NCI-H69 (cell line): ENCODE measurements at places on chromosomes 7 and 10.

DNA sequence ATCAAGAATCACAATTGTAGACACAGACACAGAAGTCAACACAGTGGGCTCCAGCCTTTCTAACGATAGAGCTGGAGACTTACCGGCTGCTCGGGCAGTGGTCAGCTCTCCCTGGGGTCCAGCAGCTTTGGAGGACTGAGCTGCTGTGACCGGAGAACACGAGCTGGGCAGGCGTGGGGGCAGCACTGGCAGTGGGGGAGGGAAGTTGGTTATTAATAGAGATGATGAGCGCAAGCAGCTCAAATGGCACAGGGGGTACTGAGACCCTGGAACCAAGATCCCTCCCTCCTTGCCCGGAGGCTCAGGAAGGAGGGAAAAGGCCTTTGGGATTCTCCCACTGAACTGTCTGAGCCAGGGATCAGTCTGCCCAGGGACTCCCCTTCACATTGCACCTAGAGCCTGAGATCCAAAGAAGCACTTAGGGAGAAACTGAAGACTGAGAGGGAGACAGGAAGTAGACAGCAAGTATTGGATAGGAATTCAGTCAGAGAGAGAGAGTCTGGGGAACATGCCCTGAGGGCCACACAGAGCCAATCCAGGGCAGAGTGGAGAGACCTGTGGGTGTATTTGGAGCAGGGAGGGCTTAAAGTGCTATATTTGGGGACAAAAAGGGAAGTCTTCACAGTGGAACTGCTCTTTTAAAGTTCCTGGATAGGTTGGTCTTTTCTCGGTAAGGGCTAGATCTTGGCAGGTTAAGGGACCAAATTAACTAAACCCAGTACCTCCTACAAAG lies at the start of gene MYOZ1:
Gene MYOZ1 (minus strand): TSS at position 147 of the 733 bp plus-strand sequence. CDS start 1,457 bp downstream, outside the sequence.
- DNase-seq = peak; percentile 16

GRCh38 chr7:12111422-12112405 lies 99.4 kb upstream of the TMEM106B start:
- peak; percentile 94 for DNase-seq

- no peak for DNase-seq
Observed at GRCh38 chr7:29412912-29413311, 150.7 kb upstream of the PRR15 start.

- no peak for DNase-seq
Observed at GRCh38 chr10:126006264-126006663, 109.9 kb downstream of the FANK1 start.

DNA sequence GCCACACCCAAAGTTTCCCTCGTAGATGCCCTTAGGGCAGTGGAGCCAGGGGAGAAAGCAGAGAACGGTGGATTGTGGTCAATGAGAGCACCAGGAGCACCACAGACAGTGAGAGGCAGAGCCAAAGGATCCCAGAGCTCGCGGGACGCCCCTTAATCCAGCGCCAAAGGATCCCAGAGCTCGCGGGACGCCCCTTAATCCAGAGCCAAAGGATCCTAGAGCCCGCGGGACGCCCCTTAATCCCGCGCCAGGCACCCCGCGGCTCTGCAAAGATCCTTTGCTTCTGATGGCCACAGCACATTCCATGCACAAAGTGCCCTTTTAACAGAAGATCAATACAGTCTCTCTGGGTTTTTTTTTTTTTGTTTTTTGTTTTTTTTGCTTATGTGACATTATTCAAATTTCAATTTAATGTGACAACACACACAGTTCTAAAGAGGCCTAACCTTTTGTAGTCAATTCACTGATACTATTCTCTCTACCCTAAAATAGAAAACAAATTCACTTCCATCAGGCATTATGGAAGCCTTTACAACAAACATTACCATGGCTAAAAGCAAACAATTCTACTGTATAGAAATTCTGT lies 52.9 kb upstream of the NCAPG2 start:
- DNase-seq = no peak

DNA sequence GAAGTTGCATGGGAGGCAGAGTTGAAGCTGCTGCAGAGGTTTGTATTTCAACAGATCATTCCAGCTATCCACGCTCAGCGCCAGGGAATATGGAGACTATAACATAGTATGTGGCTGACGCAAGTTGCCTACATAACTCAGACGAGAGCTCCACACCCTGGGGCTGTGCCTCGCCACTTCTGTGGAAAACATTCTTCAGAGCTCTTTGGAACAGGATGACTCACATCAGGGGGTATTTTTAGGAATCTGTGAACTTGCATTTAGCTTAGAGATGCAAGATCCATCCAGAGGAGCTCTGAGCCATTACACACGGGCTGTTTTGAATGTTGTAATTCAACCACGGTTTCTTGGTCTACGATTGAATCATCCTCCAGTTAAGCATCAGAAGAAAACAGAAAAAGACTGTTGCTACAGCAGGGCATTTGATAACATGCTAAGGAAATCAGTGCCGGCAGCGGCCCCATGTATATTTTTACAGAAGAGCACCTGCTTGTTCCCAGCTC lies 481.5 kb upstream of the AKR1E2 start:
- no peak for DNase-seq

DNA sequence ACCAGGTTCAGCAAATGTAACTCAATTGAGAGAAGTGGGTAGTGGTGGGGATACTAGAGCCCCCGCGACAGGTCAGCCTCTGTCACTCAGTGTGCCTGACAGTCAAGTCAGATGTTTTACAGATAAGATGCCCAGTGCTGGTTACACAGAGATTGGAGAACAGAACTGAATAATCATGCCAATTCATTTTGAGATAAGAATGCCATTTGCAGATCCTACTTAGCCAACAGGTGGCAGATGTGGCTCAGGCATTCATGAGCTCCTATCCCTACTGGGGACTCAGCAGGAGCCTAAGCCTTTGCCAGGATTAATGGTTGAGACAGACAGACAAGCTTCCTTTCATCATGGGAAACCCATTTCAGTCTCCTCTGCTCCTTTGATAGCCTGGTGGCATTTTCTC lies 137.8 kb downstream of the MAPK8 start:
- peak; percentile 89 for DNase-seq

DNA sequence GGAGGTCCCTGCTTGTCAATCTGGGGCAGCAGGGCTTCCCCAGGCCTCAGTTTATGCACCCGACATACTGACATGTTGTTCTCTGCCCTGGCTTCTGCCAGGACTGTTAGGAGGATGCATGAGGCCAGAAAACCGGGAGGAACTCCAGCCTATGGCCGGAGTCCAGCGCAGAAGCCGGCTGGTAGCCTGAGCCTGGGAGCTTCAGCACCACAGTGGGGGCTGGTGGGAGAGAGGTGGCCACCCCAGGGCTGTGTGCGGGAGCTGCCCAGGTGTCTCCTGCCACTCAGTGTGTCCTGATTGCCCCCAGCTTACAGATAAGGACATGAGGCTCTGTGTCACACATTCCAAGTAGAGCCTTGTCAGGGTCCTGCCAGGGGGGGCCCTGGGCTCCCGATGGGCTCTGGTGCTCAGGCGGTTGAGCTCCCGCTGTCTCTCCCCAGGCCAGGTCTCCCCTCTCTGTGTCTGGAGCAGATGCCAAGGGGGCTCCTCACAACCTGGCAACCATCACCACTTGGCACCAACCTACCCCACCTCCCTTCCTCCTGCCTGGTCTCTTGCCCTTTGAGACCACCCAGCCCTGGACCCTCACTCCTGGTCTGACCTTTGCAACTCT lies 32.3 kb downstream of the PPIF start:
- DNase-seq = no peak

GRCh38 chr10:61010863-61011262 lies 66.9 kb upstream of the RHOBTB1 start:
- no peak for DNase-seq

GRCh38 chr7:16744518-16745250 lies 8.9 kb upstream of the TSPAN13 start:
- DNase-seq = peak; percentile 12

DNA sequence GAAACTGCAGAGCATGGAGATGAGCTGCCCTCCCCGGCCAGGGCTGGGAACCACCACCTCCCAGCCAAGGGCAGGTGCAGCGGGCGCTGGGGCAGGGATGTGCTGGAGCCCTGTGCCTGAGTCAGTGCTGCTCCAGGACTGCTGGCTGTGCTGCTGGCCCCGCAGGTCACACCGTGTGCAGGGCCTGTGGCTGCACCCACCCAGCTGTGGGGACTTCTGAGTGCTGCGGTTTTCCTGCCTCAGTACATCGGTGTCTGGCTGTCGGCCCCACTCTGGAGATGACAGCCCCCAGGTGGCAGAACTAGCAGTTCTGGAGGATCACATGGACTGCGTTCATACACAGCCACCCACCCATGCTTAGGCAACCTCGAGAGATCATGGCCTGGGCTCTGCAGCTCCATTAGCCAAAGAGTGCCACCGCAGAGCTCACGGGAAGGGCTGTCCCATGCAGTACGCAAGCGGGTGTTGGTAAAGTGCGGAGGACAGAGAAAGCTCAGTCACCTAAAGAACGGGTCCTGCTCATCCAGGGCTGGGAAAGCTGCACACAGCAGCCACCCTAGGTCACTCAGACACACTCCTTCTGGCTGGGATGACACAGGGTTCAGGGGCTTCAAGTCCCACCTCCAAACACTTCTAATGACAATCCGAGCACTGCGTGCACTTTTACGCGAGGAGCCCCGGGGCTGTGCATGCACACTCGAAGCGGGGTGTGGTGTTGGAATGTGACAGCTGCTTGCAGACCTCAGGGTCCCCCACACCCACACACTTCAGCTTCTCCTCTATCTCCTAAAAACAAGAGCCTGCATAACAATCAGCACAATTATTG lies 198.1 kb upstream of the PPP2R2D start:
- no peak for DNase-seq

DNA sequence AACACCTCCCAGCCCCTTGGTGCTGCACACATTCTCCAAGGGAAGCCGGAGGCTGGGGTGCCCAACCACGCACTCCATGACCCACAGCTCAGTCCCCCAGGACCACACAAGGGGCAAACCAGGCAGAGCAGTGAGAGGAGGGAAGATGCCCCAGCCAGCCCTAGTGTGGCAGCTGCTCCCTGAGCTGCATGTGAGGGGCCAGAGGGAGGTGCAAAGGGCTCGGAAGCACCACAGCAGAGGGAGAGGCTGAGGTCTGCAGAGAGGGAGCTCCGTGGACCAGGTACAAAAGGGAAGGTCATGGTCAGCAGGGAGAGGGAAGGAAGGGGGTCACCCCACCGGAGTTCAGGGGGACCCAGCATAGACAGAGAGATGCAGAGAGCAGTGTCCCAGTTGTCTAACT lies 1.5 kb upstream of the CALML5 start:
- no peak for DNase-seq

DNA sequence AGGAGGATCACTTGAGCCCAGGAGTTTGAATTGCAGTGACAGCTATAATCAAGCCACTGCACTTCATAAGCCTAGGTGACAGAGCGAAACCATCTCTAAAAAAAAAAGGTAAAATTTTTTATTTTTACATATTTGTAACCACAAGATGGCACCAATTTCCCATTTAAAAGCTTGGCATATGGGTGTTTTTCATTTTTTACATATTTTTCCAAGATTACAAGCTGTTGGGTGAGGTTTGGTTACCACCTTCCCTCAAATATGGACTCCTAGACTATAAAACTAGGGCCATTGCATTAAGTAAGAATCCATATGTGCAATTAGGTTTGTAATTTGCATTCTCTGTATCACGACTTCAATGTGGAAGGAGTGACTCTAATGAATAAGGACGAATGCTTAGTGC lies 129.3 kb upstream of the ACBD5 start:
- no peak for DNase-seq

DNA sequence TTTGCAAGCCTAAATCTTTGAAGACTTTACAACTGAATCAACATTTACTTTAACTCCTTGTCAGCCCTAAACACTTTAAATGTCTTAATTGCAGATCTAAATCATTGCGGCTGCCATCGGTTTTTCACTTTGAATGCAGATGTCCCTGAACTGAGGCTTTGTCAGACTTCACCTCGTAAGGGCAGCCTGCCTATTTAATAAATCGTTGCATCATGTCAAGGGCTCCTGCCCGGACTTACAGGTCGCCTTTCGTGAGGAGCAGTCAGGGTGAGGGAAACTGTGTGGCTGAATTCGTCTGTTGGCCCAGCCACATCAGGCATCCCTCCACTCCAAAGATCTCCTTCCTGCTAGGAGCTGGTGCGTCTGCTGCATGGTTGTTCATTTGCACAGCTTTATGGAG lies 368.2 kb upstream of the NPVF start:
- DNase-seq = no peak

GRCh38 chr10:44353128-44353390 lies 31.8 kb downstream of the CXCL12 start:
- no peak for DNase-seq

- DNase-seq = no peak
Observed at GRCh38 chr7:156090988-156091387, 278.7 kb upstream of the SHH start.

DNA sequence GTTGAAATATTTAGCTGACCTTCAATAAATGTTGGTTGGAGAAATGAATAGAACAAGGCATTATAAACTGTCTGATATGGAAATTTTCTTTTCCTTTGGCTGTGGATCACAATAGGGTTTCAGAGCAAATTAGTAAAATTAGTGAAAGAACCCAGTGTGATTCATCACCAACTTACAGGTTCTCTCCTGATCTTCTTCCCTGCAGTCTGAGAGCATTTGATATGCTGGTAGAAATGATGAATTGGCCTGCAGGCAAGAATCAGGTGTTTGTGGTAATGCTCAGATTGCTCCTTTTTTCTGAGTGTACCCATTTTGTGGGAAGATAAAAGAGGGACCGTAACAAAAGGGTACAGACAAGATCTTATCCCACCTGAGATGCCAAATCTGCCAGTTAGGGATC lies 51.9 kb downstream of the BTAF1 start:
- DNase-seq = no peak

GRCh38 chr10:79226391-79227245 lies 120.7 kb upstream of the PPIF start:
- DNase-seq = no peak

- DNase-seq = no peak
Observed at GRCh38 chr7:138618933-138619332, 82.2 kb downstream of the SVOPL start.

DNA sequence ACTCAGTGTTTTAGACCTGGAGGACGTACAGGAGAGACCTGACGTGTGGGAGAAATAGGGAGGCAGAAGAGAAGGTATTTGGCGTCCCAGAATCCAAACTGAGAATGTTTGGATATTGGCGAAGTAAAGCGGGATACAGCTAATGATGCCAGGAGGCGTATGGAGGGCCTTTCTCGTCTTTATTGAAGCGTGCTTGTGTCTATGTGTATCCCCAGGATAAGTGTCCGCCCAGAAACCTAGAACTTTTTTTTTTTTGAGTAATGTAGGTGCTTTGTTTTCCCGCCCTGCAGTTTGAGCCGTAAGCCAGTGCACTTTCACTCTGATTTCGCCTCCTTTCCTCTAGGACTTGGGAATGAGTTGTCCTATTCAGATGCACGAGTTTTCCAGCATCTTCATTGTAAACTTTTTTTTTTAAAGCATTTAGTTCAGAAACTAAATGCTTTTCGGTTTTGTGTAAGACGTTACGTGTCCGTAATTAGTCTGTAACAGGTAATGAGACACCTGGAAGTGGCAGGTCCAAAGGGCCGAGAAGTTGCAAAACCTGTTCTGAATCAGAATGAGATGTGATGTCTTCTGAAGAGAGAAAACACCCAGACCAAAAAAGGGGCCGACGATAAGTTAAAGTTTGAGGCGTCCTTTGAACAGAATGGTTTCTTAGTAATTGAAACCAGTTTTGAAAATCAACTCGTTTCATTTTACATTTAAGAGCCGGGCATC lies 746 bp downstream of the ARL5B start:
- DNase-seq = peak; percentile 53

GRCh38 chr7:152543799-152544198 lies 108.0 kb upstream of the KMT2C start:
- DNase-seq = no peak

- no peak for DNase-seq
Observed at GRCh38 chr10:8453587-8453986, 399.1 kb downstream of the GATA3 start.
